ENCODE measurements at places on chromosomes 13 and 19.

DNA sequence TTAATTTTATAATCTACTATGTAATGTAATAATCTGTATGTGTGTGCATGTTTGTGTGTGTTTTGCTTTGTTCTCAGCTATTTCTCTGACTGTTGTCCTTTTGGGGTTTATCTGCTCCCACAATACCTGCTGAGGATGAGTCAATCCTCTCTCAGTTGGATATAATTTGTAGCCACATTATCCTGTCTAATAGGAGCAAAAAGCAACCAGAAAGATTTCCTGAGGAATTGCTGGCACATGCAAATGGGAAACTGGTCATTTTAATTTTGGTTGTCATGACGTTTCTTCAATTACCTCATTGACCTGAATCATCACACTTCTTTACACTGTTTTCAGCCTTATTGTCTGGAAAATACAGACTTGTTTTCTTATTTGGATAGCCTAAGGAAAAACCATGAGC lies 488.4 kb downstream of the KLF5 start:
- DNase-seq: no peak

DNA sequence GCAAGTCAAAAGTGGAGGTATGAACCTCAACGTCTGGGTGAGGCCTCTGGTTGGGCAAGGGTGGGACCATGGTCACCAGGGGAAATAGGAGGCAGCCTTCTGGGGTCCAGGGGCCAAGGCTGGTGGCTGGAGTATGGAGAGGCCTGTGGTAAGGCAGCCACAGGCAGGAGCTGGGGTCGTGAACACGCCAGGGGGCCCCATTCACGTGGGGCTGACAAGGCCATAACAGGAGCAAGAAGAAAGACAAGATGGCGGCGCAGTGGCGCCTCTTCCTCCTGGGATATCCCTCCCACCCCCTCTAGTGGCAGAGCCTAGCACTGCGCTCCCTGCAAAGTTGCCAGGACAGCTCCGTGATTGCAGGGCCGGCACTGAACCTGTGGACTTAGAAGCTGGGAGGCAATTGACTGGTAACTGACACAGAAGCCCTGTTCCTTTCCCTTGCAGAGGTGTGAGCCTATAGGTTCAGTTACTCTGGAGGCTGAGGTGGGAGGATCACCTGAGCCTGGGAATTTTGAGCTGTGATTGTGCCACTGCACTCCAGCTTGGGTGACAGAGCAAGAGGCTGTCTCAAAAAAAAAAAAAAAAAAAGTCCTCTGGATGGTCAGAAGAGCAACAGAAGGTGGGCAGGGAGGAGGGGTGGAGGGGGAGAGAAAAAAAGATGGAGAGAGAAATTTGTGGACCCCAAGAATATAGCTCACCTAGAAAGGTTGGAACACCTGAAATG lies 19.7 kb upstream of the EDDM13 start:
- DNase-seq: no peak

GRCh38 chr19:48728911-48729664 lies 9.6 kb upstream of the MAMSTR start:
- no peak for DNase-seq

DNA sequence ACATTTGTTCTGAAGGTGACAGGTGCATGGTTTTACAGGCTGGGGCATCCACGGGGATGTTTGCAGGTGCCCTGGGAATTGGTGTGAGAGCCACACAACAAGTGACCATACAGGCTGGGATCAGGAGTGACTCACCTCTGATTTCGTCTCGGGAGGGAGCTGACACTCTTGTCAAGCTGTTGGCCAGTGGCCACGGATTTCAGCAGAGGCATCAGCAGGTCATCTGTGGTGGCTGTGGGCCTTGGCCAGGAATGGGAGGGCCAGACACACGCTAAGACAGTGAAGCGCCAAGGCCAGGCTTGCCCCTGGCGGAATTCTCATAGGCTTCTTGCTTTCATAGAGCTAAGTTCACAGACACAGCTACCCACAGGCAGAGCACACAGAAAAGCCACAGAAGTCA lies 108.6 kb downstream of the HSPH1 start:
- DNase-seq: no peak

DNA sequence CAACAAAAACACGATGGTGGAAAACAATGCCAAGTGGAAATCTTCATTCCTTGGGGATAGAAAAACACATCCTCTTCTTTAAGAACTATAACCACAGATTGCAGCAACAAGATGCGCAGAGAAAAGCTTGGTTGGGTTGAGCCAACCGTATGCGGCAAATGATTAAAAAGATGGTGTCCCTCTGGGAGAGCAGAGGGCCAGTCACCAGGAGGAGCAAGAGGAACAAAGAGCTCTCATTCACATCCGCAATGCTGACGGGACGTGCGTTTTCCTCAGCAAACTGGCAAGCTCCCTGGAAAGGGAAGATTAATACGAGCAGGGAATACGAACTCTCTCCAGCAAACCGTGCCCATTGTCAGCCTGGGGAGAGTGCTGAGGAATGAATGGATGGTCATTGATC lies 141.6 kb downstream of the KATNAL1 start:
- no peak for DNase-seq

- no peak for DNase-seq
Observed at GRCh38 chr19:44765033-44765948, 12.4 kb upstream of the CBLC start.

DNA sequence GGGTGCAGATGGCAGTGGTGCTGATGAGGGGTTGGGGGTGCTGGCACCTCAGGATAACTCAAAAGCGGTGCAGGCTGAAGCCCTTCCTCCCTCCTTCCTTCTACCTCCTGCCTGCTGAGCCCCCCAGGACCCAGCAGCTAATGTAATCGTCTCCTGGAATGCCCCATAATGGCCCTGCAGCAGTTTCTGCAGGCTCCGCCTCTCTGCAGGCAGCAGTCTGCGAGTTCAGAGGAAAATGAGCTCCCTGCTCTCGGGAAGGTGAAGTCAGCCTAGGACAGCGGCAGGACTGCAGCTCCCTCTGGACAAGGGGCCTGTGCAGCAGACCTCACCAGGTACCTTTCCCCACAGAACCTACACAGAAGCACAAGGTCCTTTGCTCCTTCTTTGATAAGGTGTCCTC lies 130.9 kb downstream of the ZDHHC20 start:
- DNase-seq: no peak

GRCh38 chr13:39263033-39263432 lies 224.8 kb downstream of the NHLRC3 start:
- no peak for DNase-seq

DNA sequence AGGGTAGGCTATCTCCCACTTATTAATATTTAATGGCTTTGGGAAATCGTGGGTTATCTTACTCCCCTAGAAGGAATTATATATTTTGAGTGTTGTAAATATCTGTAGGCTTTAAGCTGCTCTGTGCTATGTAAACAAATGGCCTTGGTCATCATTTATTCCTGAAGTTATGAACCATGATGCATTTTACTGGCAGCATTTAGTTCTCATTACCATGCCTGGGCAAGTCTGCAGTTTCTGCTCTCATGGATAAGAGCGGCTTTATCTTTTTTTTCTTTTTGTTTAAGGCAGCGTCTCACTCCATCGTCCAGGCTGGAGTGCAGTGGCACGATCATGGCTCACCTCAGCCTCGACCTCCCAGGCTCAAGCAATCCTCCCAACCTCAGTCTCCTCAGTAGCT lies 156.1 kb downstream of the IRS2 start:
- no peak for DNase-seq

GRCh38 chr13:91817250-91817649 lies 418.8 kb downstream of the GPC5 start:
- no peak for DNase-seq

DNA sequence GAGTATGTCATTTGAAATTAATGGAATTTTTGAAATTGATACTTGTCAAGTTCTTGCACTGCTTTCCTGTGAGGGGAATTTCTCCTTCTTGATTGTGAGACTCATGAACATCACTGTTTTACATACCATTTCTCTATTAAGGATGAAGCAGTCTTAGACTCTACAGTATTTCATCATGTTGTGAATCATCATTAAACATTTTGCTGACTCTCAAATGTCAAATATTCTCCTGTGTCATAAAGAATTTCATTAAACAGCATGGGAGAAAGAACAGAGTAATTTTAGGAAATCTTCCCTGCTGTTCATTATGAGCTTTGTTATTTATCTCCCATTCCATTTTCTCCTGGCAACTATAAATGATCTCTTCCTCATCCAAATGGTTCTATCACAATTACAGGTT lies 729.0 kb downstream of the PCDH9 start:
- no peak for DNase-seq

DNA sequence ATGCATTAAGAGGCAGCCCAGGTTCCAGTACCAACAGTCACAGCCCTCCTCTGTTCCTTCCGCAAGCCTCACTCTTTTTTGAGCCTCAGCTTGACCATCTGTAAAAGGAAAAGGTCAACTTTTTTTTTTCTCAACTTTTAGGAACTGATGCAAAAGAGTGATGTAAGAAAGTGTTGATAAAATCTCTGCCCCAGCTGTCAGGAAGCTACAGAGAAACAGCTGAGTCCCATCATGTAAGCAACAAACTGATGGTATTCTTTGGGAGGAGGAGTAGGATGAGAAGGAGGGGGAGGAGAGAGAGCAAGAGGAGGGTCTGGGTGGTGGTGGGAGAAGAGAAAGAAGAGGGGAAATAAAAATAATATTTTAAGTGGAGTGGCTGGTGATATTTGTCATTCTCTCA lies 233.9 kb upstream of the TSHZ3 start:
- no peak for DNase-seq

DNA sequence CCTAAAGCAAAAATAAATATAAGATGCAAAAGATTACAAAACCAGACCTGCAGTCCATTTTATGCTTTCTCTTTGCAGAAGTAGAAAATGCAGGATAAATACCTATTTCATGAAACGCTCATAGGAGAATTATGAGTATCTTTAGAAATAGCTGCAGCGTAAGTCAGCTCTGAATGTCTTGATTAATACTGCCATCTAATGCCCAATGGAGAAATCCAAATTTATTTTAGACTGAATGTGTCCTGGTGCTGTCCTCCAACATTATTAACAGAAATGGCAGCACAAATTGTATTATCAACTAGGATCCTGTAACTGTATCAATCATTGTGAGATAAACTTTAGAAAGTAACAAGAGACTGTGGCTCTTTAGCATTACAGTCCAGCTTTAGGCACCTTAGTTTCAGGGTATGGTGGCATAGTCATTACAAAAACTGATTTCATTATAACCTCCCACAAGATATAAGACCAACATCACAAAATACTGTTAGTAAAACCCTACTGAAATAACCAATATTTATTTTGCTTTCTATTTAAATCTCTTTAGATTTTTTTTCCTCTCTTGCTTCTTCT lies 162.1 kb upstream of the MIR17HG start:
- no peak for DNase-seq

GRCh38 chr13:78675112-78675511 lies 16.2 kb upstream of the OBI1 start:
- no peak for DNase-seq

DNA sequence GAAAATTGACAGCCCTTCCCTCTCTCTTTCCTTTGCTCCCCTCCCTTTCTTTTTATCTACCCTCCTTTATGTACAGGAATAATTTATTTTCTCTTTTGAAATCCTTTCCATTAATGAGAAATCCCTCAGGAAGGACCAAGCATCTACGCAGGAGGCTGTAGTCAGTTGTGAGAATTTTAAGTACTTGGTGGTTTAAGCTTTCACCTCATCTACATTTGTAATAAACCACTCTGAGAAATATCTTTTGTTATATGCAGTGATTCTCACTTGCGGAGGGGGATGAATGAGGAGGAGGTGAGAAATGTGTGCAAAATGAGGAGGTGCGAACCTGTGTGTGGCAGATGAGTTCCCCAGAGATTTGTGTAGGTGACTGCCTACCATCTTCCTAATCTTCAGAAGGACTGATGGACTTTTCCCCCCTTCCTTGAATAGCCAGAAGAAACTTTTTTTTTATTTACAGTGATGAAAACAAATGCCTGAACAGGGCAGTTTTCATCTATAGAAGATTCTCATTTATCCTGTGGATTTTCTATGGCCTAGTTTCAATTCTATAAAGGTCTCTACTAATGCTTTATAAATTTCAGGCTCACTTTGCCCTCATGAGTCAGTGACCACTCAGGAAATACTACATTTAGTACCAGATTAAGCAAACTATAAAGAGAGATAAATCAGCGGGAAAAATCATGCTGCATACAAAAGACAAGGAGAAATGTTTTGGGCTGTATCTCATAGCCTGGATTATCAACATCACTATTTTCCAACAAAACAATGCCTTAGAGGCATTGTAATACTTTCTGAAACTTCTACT lies 118.3 kb downstream of the LHFPL6 start:
- DNase-seq: no peak

GRCh38 chr19:47002106-47002766 lies 17.4 kb upstream of the NPAS1 start:
- DNase-seq: no peak

- DNase-seq: no peak
Observed at GRCh38 chr13:95020298-95020987, 280.8 kb downstream of the ABCC4 start.

GRCh38 chr19:1884291-1884718 lies 991 bp downstream of the ABHD17A start:
- DNase-seq: no peak

GRCh38 chr13:100809129-100809390 lies 134.5 kb upstream of the TMTC4 start:
- no peak for DNase-seq

DNA sequence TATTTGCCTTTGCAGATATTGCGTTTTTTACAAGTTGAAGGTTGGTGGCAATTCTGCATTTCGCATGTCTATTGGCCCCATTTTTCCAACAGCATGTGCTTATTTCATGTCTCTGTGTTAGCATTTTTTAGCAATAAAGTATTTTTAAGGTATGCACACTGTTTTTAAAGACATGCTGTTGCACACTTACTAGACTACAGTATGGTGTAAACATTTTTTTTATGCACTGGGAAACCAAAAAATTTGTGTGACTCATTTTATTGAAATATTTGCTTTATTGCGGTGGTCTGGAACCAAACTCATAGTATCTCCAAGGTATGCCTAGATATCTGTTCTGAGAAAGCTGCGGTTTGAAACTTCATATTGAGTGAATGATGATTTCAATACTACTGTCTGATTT lies 55.4 kb upstream of the RNF113B start:
- no peak for DNase-seq

DNA sequence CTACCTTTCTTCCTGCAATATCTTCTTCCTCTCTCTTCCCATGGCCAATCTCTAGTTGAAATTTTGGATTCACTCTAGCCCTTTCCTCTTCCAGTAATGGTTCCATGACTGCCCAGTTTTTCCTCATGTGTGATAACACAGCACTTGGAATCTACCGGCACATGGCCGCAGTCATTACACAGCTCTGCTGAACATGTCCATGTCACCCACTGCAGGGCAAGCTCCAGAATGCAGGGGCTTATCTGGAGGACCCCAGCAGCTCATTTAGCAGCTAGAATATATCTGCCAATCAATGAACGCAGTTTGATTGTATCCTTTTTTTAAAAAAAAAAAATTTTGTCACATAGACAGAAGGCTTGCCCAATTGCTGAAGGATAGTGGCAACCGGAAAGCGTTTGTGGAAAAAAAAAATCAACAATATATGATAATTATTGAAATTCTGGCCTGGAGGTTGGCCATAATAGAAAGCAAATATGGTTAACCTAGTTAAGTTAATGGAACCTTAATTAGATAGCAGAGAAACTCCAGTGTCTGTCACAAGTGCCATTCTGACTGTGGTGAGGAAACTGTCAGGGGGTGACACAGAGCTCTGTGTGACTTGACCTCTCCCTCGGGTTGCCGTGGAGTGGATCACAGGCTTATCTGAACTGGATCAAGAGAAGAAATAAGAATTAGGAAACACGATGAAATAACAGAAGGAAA lies 426.7 kb downstream of the LIG4 start:
- no peak for DNase-seq

All from RWPE2 (cell line).